Upper lobe of left lung (tissue), 6 donors: ENCODE measurements at places on chromosomes 7 and 10.

DNA sequence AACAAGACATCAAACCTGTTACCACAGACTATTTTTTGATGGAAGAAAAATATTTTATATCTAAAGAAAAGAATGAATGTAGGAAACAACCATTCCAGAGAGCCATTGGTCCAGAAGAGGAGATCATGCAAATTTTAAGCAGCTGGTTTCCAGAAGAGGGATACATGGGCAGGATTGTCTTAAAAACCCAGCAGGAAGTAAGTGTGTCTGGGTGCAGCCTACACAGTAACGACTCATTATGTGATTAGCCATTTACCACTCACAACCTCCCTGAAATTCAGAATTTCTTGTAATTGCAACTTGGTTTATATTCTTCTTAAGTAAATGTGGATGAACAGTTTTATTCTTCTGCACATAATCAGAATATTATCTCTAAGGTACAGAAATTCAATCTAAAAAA lies 46.2 kb downstream of the NOC3L start:
- no peak for DNase-seq

GRCh38 chr10:50508315-50509051 lies 115.3 kb downstream of the SGMS1 start:
- DNase-seq = no peak

DNA sequence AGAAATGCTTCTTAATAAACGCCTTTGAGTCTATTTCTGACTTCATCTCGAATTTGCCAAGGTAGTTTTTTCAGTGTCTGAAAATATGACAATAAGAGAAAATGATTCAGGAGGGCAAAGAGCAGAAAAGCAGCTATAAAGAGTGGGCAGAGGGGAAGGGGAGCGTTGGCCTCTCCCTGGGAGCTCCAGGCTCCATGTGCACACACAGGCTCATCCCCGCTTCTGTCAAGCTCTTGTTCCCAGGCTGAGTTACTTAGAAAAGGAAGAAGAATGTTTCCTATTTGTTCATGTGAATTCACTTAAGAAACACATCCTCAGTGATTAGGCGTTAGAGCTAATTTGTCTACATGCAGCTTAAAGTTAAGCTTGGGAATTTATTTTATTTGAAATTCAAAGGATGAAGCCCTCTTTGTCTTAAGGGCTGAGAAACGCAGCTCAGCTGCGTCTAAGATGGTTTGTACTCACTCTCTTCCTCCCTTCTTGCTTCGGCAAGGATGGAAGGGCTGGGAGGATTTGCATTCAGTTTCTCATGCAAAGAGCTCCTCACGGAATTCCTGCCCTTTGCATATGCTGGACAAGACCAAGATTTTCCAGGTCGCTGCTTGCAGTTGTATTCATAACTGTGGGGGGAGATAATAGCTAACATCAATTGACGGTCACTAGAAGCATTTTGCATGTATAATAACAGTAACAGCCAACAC lies 29.0 kb upstream of the ATXN7L1 start:
- DNase-seq = no peak

DNA sequence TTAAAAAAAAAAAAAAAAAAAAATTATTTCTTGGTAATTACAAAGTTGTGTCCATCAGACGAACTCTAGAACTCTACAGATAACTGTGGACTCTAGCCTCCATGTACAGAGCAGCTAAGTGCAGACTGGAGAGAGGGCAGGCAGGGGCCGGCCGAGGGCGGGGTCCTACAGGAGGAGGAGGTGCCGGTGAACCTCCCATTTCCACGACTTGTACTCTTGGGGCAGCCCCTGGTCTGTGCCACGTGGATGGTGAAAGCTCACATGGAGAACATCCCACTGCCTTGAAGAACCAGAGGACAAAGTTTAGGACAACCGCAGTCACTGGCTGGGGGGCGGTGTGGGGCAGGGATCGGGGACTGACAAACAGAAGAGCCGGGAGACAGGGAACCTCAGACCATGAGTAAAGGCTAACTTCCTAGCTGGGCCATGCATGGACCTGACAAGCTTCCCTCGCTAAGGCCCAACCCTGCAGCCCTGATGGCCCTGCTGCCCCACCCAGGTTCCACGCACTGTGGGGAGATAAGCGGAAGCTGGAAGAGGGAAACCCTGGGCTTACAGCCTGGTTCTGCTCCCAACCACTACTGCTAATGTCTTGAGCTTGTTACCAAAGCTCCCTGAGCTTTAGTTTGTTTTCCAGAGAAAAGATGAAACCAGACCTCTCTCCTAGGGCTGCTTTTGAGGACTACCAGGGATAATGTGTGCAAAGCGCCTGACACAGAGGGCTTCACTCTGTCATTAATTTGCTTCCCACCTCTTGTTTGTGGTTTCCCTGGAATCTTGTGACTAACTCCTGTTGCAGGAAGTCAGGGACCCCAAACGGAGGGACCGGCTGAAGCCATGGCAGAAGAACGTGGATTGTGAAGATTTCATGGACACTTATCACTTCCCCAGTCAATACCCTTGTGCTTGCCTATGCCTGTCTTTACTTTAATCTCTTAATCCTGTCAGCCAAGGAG lies 16.1 kb upstream of the SEC61G start:
- peak; percentile 78 for DNase-seq

GRCh38 chr10:15436696-15437095 lies 65.6 kb upstream of the FAM171A1 start:
- no peak for DNase-seq

DNA sequence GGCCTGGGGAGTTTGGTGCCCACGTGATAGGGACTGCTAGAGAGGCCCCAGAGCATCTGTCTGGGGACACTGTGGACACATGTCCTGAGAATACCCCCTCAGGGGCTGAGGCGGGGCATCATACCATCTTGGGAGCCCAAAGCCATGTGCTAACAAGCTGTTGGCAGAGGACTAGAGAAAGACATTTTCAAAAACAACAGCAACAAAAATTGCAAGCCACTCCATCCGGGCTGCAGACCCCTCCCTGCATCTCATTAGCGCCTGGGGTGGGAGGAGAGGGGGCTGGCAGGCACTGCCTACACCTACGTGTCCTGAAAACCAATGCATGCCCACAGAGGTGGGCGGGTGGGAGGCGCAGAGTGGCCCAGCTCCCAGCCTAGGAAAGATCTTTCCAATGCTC lies 507.4 kb upstream of the PODXL start:
- DNase-seq = no peak

DNA sequence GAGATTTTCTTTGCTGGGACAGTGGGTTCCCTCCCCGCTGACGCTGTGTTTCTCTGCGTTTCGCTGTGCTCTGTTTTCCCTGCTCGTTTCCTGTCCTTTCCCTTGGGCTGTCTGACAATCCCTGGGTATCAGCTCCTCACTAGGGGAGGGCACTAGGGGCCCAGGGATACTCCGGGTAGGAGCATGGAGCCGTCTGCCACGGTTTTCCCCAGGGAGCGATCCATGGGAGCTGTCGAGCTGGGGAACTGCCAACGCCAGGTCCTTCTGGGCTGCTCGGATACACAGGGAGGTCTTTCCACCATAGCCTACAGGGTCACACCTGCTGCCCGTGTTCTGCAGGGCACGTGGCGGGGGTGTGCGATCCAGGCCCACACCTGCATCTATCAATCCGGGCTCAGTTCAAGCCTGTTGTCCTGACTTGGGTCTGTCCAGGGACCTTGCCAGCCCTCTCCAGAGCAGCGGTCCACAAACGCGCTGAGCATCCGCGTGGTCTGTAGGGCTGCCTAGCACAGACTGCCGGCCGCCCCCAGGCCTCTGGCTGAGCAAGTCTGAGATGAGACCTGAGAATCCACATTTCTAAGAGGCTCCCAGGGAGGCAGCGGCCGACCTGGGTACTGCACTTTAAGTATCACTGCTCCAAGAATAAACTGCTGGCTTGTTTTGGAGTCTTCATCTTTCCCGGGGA lies 263.1 kb downstream of the ELFN1 start:
- DNase-seq = no peak

DNA sequence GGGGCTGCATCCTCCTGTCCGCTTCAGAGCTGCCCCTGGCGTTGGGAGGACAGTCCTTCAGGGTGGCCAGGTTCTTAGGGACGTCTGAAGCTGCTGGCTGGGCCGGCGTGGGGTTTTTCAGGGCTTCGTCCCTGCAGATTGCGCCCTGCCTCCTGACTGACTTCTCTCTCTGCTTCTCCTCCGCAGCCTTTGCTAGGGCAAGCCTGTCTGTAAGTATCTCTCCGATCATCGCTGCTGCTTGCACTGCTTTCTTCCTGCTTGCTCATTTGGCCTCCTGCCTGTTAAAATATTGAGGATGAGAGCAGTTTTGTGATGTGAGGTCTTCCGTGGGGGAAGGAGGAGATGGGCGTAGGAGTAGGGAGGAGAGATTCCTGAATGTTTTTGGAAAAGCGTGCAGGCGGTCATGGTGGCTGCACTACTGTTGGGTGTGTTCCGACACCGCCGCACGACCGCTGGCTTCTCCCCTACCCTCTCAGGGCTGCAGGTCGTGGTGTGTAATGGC lies 25.3 kb downstream of the PFKFB3 start:
- DNase-seq = no peak

- DNase-seq = no peak
Observed at GRCh38 chr10:96850825-96851224, 18.7 kb downstream of the LCOR start.

- peak; percentile 82 for DNase-seq
Observed at GRCh38 chr7:151062399-151063211, 3.2 kb downstream of the SLC4A2 start.

DNA sequence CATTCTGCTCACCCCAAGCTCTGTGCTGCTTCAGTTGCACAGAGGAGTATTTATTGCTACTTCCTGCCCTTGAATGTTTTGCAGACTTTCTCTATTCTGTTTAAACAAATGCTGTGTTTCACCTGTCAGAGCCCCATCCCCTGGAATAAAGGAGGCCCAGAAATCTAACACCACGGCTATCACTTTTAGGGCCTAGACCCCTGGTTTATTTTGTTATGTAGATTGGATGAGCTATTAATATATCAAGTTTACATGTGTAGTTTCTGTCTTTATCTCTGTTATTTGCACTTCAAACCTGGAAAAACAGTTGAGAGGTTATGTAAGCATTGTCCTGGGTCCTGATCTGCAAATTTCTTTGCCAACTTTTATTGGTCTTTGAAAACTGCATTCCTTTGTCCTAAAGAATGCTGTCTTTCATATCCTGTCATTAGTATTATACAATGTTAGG lies 630.1 kb downstream of the PARD3 start:
- DNase-seq = no peak

GRCh38 chr7:1616741-1617140 lies 46.9 kb upstream of the PSMG3 start:
- no peak for DNase-seq

DNA sequence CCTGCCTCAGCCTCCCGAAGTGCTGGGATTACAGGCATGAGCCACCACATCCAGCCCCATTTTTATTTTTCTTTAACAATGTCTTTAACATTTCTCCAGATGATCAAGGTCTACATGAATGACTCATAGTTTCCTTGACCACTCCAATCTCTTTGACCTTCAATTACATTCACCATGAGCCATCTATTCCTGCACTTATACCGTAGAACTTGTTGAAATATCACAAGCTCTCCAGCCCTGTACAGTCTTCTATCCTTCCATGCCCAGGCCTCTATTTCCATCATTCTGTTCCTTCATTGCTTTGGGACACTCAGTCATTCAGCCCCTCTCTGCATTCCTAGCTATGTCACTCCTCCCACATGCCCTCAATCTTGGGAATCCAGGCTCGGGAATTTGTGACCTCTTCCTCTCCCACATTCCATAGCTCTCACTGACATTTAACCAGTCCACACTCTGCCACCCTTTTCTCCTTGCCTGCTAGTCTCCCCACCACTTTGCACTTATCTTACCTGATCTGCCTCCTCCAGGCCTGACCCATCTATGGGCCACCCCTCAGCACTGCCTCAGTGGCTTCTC lies 151.8 kb upstream of the STK17A start:
- DNase-seq = no peak

DNA sequence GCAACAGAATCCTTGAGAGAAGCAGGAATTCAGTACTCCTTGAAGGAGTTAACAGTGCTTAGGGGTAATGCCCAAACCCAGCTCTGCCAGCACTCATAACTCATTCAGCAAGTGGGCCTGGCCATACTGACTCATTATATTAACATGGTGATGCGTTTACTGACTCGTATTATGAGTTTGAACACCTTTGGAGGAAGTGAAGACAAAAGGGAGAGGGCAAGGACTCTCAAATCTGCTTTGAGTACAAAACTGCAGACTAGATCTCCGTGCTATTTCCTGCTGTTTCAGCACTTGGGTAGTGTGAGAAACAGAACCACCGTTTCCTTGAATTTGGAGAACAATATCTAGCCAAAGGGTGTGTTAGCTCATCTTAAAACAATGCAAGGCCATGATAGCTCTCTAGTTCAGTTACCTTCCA lies 30.8 kb downstream of the SLC16A9 start:
- DNase-seq = peak; percentile 34

- DNase-seq = no peak
Observed at GRCh38 chr7:25565949-25566348, 337.7 kb upstream of the NPVF start.

- no peak for DNase-seq
Observed at GRCh38 chr10:93385345-93385744, 96.8 kb downstream of the MYOF start.

DNA sequence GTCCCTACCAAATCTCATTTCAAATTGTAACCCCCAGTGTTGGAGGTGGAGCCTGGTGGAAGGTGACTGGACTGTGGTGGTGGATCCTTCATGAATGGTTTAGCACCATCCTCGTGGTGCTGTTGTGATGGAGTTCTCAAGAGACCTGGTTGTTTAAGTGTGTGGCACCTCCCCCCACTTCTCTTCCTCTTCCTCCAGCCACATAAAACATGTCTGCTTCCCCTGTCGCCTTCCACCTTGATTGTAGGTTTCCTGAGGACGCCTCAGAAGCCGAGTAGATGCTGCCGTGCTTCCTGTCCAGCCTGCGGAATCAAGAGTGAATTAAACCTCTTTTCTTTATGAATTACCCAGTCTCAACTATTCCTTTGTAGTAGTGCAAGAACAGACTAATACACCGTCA lies 21.0 kb downstream of the GRB10 start:
- DNase-seq = no peak

- DNase-seq = no peak
Observed at GRCh38 chr7:124457841-124458240, 307.8 kb downstream of the GPR37 start.

- peak; percentile 90 for DNase-seq
Observed at GRCh38 chr7:108002726-108003598, at the start of gene LAMB1. Gene LAMB1 (minus strand): TSS chr7:108003161. CDS start chr7:108002885, 276 bp downstream.

DNA sequence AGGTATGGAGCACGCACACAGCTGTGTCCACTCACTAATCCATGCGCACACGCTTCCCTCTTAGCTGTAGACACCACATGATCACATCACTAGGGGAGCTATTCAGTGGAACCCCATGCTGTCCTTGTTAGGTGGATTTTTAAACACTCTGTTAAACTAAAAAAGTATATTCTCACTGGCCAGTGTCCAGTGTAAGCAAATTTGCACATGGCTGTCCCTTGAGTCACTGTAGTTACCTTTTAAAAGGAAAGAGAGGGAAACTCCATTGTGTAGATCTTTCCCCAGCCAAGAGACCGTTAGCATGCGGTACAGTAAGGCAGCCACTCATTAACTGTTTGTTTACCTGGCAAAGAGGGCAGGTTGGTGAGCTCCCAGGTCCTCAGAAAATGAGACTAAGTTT lies 81.6 kb upstream of the INSYN2A start:
- no peak for DNase-seq

GRCh38 chr7:106031300-106032035 lies 68.4 kb downstream of the CDHR3 start:
- no peak for DNase-seq
